Stimulated activated CD4-positive, alpha-beta T cell treated with anti-CD3 and anti-CD28 coated beads, Interleukin-1b, Interleukin-23, amount 100 ng/mL, for 48 hours (primary cell): ENCODE measurements at places on chromosomes 6 and 20.

- DNase-seq: no peak
These were observed 22.7 kb upstream of the CCND3 start for GRCh38 chr6:41964201-41964887.

GRCh38 chr6:53945765-53946407 is 151.1 kb downstream of the LRRC1 start:
- no peak for DNase-seq

DNA sequence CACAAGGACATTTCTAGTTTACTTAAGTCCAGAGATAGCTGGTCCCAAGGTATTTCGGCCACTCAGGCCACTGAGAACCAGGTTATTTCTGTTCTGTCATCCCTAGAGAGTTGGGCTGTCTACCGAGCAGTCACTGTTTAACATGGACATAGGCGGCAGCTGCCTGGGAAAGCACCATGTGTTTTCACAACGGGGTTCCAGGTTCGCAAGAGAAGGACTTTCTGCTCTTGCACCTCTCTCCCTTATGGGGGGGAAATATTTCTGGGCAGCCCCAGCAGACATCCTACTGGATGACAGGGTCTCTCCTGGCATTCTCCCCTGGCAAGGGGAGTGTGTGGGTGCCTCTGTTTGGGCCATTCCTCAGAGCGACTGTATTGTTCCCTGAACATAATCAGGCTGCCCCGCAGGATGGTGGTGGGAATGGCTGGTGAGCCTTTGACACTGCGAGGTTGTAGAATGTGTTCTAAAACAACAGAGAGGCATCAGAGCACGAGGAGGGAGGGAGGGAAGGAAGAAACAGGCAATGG is 64.4 kb upstream of the DUSP22 start:
- DNase-seq: no peak

DNA sequence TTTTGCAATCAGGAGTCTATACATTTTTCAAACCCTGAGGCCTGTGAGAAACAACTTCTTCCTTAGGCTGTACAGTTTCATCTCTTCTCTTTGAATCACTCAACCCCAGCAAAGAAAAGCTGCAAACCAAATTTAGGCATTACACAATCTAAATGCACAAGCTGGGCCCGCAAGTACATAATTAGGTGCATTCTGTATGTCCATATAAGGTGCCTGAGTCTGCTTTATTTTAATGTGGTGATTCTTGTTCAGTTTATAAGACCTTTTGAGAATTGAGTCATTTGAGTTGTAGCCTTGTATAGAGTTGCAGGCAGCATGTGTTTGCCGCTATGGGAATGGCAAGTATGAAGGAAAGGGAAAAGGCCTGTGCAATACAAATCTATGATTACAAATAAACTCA is 709.6 kb upstream of the MARCKS start:
- DNase-seq: no peak

GRCh38 chr20:17461941-17462340 is 69.2 kb downstream of the BFSP1 start:
- DNase-seq: no peak

DNA sequence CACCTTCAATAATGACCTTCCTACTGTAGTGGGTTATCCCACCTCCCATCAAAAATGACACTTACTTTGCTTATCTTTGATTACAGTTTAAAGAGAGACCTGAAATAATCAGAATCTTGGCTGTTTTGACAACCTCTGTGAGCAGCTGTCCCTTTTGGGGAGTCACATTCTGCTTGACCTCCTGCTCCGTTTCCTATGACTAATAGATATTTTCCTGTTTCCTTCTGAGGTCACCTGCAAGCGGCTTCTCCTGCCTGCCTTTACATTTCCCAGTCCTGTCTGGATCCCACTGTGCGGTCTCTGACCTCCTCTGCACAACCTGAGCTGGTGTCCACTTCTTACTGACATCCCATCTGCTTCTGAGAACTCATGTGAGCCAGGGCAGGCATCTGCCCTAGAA is 54.2 kb downstream of the TRAM2 start:
- no peak for DNase-seq

GRCh38 chr20:34475979-34476736 is 40.1 kb upstream of the DYNLRB1 start:
- DNase-seq: peak; percentile 9

- no peak for DNase-seq
These were observed 634.4 kb upstream of the MMS22L start for GRCh38 chr6:97917369-97917768.

GRCh38 chr6:88804701-88805100 is 158.7 kb downstream of the RNGTT start:
- DNase-seq: no peak

DNA sequence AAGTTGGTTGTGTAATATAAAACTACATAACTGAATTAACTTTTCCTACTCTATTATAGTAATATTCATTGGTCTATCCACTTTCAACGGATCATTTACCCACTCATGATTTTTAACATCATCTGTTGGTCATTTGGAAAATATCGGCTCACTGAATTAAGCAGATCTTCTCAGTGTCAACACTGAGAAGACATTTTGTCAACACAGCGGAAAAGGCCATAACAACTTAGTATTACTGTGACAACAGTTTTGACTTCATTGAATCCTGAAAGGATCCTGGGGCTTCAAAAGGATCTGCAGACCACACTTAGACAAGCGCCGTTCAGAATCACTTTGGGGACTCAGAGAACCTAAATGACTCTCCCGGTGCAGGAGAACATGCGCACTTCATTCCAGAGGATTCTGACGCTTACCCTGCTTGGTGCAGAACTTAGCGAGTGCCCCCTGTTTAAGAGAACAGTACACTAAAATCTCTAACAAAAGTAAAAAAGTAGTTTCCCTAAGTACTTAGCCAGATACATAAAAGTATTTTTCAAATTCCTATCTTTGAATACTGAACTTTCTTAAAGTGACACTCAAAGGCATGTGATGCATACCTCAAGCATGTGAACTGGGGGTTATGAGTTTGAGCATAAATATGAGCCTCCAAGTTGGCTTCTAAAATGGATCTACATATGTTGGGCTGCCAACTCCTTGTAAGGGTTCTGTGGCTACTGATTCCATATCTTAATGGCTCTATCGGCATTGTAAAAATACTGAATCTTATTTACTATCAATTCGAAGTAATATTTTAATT is 4.0 kb downstream of the ZBTB2 start:
- DNase-seq: no peak

GRCh38 chr6:44676826-44677433 is 289.4 kb downstream of the CDC5L start:
- no peak for DNase-seq

DNA sequence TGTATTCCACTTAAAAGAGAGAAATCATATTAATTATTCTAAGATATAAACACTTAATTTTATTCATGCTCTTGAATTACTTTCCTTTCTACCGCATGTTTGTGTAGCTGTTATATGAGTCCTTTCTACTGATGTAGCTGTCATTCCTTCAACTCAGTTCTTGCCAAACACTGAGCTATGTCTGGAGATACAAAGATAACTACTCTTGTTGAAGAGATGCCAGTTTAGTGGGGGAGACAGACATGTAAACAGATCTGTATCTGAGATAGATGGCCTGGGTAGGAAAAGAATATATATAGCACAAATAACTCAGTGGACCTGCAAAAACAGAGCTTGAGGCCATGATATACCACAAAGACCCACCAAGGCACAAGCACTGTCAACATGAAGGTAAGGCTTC is 157.3 kb downstream of the BTBD9 start:
- no peak for DNase-seq

- DNase-seq: peak; percentile 48
These were observed 39.0 kb upstream of the SLCO4A1 start for GRCh38 chr20:62603021-62603906.

GRCh38 chr20:58344741-58345140 is 35.2 kb downstream of the RAB22A start:
- no peak for DNase-seq

DNA sequence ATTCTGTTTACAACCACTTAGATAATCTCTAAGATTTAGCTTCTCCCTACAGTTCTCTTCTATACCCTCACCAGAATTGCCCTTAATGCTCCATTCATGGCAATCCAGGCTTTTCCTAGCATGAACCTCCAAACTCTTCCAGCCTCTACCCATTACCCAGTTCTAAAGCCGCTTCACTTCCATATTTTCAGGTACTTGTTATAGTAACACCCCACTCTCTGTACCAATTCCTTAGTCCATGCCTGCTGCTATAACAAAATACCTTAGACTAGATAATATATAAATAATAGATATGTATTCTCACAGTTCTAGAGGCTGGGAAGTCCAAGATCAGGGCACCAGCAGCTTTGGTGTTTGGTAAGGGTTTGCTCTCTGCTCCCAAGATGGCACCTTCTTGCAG is 16.5 kb upstream of the TRERF1 start:
- DNase-seq: no peak

GRCh38 chr6:136890986-136891385 is 31.1 kb upstream of the SLC35D3 start:
- no peak for DNase-seq
